ENCODE measurements at places on chromosomes 3 and 15. TPM values are rescaled to one million over a fixed set of nuclear protein-coding genes. Genes with fewer than 3 reads are reported as not detected.
A peak's percentile ranks its signal among the peaks of the same experiment; 100 is the strongest.

GRCh38 chr3:20552605-20553275 is 366.7 kb upstream of the SGO1 start:
- no peak for DNase-seq

DNA sequence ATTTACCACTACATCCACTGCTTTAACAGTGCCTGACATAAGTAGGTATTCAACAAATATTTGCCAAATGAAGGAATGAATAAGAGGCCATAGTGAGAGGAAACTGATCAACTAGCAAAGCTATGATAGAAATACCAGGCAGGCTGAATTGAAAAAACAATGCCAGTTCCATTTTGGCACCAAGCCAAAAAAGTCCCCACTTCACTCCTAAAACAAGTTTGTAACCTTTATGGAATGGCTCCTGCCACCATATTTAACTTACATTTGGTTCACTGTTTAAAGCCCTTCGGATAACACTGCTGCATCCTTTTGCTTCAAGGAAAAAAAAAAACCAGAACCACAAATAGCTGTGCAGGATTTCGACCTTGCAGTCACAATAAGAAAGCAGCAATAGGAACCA is 166.1 kb downstream of the FRMD5 start:
- no peak for DNase-seq

DNA sequence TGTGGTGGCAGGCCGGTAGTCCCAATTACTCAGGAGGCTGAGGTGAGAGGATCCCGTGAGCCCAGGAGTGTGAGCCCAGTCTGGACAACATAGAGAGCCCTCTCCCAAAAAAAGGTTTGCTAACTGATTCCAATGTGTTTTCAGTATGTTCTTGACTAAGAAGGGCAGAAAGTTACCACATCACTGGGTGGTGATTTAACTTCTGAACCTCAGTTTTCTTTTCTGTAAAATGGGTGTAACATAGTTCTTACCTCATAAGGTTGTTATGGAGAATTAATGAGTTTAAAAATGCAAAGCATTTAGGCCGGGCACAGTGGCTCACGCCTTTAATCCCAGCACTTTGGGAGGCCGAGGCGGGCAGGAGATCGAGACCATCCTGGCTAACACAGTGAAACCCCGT is 28.5 kb upstream of the RAF1 start:
- DNase-seq = no peak

DNA sequence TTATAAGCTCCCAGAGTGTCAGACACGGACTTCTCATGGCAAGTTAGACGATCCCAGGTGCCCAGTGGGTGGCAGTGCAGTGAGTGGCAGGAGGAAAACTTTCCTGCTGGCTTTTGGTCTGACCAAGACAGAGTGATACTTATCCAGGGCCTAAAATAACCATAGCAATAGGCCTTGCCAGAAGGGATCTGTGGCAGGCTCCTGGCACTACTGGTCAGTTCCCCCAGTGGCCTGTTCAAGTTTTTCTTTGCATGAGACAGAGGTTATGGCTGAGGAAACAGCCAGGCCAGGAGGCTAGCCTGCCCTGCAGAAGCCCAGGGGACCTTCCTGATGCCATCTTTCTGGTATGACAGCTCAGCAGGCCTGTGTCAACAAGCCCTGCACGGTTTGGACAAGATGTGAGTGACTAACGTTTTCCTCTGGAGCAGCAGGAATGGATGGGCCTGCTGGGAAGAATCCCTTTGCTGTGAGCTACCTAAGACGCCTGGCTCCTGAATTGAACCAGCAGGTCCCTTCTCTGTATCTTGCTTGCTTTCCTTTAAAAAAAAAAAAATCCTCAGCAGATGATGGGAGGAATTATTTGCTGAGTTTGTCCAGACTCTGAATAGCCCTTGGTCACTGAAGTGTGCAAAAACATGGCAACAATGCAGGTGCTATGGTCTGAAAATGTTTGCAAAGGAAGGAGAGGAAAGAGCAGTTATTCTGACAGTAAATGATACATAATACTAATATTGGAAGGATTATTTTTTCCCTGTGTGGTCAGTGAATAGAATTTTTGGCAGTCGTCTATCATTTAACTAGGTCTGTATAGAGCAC is 18.0 kb downstream of the SCG5 start:
- no peak for DNase-seq

DNA sequence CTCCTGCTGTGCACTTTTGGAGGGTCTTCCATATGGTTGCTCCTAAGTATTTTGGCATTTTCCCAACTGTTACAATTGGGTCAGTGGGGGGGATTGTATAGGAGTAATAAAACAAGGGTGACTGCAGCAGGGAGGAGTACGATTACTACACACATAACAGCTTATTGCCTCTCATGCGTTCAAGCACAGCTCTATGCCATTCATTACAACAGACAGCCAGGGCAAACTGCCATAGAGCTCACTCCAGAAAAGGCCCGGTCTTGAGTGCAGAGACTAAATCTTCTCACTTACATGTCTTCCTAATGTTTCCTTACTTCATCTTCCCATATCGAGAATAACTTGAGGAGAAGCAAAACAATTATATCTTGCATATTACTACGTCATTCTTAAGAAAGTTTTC is 1.4 kb upstream of the CHMP2B start:
- no peak for DNase-seq

- no peak for DNase-seq
These were observed 21.9 kb upstream of the SLC30A4 start for GRCh38 chr15:45544266-45545023.

GRCh38 chr3:128190501-128190900 is 37.2 kb downstream of the EEFSEC start:
- DNase-seq = no peak

DNA sequence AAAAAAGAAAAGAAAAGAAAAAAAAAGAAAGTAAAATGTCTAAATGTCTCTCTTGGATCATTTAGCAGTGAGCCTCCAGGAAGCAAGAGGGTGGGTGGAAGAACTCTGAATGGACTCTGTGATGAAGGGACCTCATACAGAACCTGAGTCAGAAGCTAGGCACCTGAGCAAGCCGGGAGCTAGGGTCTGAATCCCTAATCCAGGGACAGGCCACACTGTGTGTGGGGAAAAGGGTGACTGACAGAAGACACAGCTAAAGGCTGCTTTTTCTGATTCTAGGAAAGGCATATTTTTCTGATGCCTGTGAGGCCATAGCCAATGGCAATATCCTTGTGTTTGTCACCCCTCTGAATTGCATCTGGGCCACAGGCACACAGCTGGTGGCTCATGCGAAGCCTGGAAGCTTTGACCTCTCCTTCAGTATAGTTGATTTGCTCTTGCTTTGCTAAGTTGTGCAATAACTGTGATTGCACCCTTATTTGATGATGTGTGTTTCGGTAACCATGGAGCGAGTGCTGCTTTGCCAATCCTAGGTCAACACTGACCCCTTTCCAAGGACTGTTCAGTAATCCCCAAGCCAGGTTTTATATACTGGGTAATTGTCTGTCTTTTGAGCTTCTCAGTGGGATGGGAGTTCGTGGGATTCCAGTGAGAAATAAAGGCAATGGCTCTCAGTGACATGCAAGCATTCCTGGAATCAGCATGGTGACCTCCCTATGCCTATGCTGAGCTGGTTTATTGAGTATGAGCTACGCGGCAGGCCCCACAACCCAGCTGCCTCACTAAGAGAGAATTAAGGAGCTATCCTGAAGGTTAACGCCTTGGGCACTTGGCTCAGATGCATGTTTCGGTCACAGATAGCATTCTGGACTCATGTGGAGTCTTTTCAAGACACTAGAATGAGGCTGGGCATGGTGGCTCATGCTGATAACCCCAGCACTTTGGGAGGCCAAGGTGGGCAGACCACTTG is 49.0 kb upstream of the OSBPL11 start:
- no peak for DNase-seq

GRCh38 chr3:158801201-158801600 is 653 bp upstream of the MFSD1 start:
- no peak for DNase-seq

- peak; percentile 4 for DNase-seq
These were observed 155.9 kb upstream of the FEZF2 start for GRCh38 chr3:62529230-62529629.

GRCh38 chr15:41849204-41849603 is 10.6 kb downstream of the PLA2G4B start:
- DNase-seq = no peak

DNA sequence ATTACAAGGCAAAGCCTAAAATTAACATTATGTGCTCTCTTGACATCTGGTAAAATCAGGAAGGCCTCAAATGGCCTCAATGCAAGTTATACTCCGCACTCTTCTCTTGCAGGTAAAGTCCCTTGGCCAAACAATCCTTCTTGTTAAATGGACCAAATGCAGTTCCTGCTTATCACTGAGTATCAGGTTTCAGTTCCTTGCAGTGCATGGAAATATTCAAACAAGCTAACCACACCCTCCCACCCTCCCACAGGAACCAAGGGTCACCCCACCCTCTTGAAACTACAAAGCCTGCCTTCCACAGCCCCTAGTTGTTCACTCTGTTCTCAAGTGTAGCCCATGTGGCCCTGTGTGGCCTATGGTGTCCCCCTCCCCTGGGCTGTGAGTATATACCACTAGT is 171.9 kb upstream of the CADPS start:
- no peak for DNase-seq

DNA sequence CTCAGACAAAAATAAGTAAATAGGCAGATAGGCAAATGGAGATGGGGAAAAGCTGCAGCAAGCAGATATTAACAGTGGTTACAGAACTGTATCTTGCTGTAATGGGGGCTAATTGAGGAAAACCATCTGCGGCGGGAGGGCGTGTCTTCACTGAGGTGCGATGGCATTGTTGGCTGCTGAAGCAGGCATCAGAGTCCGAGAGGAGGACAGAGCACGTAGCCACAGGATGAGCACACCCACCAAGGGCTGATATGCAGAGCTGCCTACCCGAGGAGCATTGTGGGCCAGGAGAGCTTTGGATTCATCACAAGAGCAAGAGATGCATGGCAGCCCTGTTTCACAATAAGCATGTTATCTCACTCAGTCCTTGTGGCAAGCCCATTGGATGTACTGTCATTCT is 30.4 kb downstream of the CHRNA7 start:
- no peak for DNase-seq

- no peak for DNase-seq
These were observed 220.7 kb downstream of the FHIT start for GRCh38 chr3:61030469-61031035.

GRCh38 chr3:59777667-59778077 is 727.8 kb upstream of the CFAP20DC start:
- DNase-seq = no peak

GRCh38 chr3:76566211-76566534 is 473.7 kb upstream of the ROBO2 start:
- DNase-seq = no peak

DNA sequence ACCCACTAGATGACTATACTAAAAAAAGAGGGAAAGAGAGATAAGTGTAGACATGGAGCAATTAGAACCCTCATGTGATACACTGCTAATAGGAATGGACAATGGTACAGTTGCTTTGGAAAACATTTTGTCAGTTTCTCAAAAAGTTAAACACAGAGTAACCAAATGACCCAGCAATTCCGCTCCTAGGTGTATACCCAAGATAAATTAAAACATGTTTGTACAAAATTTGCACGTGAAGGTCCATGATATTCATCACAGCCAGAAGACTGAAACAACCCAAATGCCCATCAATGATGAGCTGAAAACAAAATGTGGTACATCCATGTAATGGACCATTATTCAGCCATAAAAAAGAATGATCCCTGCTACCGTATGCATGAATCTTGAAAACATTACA is 11.8 kb downstream of the MESP2 start:
- no peak for DNase-seq

DNA sequence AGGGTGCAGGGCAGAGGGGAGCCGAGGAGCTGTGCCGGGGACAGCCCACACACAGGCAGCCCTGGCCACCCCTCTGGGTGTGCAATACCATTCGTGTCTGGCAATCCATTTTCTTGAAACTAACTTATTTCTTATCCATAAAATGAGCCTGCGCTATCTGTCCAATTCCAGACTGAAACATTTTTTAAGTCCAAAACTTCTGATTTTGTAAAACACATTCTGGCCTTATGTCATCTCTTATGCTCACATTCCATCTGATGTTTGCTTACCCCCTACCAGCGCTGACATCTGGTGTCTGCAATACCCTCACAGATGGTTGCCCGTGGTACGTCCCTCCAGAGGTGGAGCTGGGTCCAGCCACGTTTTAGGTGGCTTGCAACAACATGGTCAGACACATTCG is 31.8 kb downstream of the PCSK6 start:
- no peak for DNase-seq

GRCh38 chr3:188507244-188507720 is 353.3 kb downstream of the LPP start:
- no peak for DNase-seq

GRCh38 chr3:157280786-157281185 is 120.8 kb upstream of the CCNL1 start:
- no peak for DNase-seq

- no peak for DNase-seq
These were observed 107.7 kb downstream of the THRB start for GRCh38 chr3:24387000-24387399.

GRCh38 chr15:39488961-39489360 is 91.9 kb upstream of the THBS1 start:
- no peak for DNase-seq

DNA sequence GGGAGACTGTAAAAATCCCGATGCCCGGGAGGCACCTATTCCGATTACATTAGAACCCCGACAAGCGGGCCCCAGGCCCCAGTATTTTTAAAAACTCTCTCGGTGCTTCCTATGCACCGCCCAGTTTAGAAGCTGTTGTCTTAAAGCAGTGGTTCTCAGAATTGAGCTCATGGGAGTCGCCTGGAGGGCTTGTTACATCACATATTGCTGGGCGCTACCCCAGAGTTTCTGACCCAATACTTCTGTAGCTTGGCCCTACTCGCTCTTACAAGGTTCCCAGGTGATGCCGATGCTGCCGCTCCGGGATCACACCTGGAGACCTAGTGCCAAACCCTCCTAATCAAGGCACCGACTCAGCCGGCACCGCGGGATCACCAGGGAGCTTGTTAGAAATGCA is 35.2 kb downstream of the CPN2 start:
- no peak for DNase-seq

DNA sequence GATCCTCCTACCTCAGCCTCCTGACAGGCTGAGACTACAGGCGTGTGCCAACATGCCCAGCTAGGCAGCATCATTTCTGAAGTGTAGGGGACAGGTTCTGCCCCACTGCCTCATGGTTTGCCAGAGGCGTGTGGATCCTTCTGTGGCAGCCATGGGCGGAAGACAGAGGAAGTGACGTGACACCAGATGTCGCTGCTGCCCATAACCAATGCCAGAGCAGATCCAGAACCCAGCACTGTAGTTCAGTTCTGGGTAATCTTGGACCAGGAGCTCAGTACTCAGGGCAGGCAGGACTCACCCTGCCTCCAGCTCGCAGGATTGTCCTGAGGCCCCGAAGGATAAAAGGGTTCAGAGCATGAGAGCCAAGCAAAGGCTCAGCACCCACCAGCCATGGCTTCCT is 8.2 kb downstream of the RBPMS2 start:
- DNase-seq = no peak

PATL2 gene
- 44.1 TPM for total RNA-seq

AMOTL2 gene
- total RNA-seq = not detected

PLCB2 gene
- total RNA-seq = 305 TPM

PTPN9 gene
- total RNA-seq = 24.7 TPM

UQCRC1 gene
- total RNA-seq = 111 TPM

GPR176 gene
- total RNA-seq = not detected

HRG gene
- not detected for total RNA-seq

ACOX2 gene
- not detected for total RNA-seq

COL8A1 gene
- not detected for total RNA-seq

SCN11A gene
- total RNA-seq = not detected

AMT gene
- 13.3 TPM for total RNA-seq

GOLGA8H gene
- total RNA-seq = not detected

FANCD2OS gene
- total RNA-seq = not detected

MORC1 gene
- total RNA-seq = 0.12 TPM

STAB1 gene
- total RNA-seq = 0.42 TPM

Measured in CD4-positive, CD25-positive, alpha-beta regulatory T cell (primary cell).